ENCODE measurements at places on chromosomes 1 and 21.

GRCh38 chr1:3393024-3393986 lies 61.2 kb upstream of the ARHGEF16 start:
- DNase-seq = no peak

DNA sequence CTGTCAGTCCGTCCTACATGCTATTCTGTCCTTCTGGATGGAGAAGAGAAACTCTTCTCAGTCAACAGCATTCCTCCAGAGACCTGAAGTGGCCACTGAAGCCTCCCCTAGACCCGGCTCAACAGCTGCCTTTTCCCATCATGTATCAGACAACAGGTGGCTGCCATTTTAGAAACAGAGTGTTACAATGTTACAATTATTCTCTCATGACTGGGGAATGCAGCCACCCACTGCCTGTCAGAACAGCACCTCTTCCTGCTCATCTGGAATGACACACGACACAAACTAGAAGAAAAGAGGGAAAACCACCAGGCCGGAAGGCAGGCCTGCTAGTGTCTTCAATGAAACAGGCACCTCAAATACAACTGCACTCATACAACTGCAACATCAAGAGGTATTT lies 105.3 kb downstream of the PGBD5 start:
- DNase-seq = no peak

DNA sequence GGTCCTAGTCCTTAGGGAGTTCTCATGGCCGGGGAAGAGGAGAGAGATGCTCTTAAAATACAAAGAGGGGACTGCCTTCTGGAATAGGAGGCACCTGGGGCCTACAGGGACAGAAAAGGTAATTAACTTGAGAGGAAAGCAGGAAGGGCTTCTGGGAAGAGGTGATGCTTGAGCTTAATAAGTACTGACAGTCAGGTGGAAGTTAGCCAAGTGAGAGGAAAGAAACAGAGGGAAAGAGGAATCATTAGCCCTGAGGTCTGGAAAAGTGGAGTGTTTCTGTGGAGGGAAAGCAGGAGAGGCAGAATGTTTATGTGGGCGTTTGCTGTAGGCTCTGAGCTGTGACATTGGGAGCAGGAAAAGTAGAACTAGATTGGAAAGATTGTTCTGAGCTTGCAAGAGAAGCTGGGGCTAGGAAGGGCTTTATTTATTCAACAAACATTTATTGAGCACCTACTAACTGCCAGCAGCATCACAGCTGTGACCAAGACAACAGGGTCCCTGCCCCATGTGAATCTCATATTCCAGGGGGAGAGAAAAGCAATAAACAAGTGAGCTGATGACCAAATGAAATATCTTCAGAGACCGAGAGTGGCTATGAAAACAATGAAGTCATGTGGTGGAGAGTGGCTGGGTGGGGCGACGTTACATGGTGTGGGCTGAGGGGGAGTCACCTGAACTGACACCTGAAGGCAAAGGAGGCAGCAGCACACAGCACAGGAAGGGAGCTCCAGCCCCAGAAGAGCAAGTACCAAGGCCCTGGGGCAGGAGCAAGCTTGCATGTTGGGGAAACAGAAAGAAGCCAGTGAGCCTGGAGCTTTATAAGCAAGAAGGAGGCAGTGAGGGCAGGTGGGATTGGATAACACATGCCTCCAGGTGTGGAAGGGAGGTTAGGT lies 4.4 kb upstream of the FNDC5 start:
- DNase-seq = no peak

DNA sequence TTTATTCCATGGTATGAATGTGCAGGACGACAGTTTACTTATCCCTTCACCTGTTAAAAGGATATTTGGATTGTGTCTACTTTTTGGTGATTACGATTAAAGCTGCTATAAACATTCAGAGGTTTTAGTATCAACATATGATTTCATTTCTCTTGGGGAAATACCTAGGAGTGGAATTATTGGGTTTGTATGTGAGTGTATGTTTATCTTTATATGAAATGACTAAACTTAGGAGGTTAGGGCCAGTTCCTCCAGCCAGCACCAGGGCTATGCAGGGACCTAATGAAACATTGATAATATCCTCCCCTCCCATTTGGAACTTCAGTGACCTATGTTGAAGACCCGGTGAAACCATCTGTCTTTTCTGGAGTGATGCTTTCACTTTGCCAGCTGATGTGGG lies 13.8 kb downstream of the TMEM51 start:
- no peak for DNase-seq

DNA sequence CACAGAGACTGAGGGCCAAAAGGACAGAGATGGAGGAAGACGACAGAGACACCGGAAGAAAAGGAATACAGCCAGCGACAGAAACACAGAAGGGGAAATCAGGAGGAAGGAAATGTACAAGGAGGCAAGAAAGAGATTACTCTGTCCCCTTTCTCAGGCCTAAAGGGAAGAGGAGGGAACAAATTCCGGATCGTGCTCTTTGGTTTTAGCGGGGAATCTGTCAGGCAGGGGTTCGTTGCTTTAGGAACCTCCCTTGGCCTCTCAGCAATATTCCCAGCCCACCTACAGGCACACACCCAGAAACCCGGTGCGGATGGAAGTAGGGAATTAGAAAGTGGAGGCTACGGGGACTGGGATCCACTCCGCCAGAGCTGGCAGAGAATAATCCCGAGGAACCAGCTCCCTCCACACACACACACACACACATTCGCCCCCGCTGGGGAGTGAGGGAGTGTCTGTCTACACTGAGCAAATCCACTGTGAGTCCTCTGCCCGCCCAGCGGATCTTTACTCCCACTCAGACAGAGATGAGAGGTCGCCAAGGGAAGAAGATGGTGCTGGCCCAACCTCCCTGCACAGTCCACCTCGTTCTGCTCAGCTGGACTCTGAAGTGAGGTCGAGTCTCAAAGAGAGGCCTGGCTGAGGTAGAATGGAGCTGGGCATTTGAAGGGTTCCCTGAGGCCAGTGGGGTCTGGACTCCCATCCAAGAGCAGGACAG lies 5.7 kb downstream of the TAL1 start:
- DNase-seq = no peak

DNA sequence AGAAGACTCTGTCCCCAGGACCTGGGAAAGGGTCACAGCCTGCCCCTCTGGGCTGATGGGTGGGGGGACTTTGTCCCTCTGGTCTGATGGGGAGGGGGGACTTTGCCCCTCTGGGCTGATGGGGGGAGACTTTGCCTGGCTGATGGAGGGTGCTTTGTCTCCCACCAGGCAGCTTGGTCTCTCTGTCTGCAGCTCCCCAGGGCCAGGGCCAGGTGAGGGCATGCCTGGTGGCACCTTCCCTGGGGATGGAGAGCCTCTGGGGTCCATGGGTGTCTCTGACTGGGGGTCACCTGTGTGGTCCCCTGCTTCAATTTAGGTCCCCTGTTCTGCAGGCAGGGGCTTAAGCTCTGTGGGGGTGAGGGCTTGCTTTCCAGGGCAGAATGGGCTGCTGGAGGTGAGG lies 23.5 kb upstream of the TTC34 start:
- no peak for DNase-seq

DNA sequence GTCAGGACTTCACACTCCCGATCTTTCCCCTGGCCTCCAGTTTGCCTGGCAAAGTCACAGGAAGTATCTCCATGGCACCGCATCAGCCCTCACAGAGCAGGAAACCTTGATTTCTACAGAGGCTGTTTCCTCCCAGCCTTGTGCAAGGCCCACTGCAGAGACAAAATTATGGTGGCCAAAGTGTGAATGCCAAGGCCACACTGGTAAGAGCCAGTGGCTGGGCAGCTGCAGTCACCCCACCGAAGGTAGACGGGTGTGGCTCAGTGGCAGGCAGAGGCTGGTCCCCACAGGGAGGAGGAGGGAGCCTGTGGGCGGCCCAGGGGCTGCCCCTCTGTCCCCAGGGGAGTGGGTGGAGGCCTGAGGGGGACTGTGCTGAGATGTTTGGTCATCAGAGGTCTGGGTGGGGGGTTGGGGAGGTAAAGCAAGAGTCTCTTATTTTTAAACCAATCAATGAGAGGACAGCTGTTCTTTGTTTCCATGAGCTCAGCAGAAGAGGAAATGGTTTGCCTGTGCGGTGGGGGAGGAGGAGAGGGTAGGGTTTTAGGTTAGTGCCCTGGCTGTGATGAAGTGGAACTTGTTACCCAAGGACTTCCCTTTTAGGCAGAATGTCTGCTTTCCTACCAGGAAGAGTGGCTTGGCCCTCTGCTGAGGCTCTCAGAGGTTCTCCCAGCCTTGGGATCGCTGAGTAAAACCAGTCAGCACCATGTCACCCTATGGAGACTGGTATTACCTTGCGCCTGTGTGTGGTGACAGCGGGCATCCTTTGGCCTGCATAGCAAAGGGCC lies 18.0 kb upstream of the BTG2 start:
- DNase-seq = no peak

DNA sequence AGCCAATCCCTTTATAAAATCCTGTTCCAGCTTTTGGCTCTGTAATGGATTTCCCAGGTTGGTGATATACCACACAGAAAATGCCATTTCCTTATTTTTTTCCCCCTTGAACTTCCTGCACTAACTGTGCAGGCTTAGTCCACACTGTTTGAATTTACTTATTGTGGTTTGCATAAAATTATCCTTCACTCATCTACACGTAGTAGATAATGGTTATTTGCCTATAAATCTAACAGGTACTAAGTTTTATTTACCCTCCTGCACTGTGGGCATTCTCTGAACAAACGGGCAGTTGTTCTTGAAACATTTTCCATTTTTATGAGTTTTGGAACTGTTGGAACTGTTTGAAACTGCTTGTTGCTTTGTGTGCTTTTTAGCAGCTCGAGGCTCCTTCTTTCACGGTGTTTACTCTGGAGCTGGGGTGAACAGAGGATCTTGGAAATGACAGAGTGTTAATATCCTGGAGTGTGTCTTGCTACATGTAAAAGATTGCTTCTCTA lies 23.0 kb upstream of the KIFAP3 start:
- DNase-seq = no peak

GRCh38 chr1:113185463-113186104 lies 112.6 kb downstream of the LRIG2 start:
- no peak for DNase-seq

DNA sequence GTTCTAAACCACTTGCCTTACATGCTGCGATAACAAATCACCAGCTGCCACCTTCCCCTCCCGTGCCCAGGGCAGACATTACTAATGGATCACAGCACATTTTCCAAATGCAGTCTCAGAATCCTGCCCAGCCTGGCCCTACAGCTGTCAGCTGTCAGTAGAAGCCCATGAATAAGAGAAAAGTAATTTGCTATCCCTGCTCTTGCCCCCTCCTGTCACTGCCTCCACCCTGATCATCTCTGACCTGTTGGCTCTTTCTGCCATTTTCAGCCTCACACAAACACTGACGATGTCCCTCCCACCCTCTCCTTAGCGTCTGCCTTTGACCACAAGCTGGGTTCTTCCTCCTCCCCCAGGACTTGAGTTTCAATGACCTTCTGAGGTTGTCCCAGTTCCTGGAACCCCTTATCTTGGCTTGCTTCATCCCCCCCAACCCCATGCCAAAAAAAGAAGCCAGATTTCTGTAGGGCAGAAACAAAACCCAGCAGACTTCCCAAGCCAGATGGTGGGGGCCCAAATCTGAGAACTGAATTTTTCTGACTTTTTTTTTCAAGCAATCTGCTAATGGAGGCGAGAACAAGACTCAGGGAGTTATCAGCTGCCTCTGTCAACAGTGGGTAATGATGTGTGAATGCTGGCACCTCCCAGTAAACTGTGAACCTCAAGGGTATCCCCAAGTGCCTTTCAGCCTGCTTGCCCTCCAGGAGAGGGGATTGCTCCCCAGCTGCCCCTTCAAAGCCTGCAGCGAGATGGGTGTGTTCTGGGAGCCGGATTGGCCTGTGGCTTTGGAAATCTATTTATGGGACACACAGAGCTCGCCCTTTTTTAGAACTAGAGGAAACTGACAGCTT lies 216.5 kb upstream of the VAMP3 start:
- no peak for DNase-seq

DNA sequence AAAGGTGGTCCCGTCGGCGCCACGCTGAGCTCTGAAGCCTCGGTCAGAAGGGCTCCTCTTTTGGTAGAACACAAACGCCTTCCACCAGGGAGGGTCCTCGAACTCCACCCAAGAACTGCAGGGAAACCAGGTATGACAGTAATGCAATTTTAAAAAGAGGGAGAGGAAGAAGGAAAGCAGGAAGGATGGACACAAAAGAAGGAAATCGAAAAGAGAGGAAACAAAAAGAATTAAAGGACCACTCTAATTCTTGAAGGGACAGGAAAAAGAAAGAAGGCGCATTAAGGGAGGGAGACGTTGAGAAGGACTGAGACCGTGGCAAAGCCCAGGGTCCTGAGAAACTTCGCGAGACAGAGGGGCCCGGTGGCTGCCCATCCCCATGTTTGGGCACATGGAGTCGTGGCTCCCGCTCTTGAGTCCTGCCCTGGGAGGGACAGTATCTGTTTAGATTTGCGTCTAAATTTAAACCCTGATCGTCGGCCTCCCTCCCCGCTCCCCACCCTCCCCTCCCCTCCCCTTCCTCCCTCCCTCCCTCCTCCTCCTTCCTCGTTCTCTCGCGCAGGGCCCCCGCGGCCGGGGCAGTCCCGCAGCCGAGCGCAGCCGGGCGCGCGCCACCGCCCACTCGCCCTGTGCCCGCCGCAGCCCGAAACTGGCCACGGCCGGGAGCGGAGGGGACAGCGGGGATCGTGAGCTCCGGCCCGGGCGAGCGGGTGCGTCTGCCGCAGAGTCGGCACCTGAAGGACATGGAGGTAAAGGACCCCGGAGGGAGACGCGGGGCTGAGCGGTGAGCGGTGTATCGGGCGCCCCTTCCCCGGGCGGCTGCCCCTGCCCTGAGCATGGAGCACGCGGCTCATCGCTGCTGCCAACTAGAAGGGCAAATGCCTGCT lies at the start of gene RCSD1:
Gene RCSD1 (plus strand): TSS at position 552 of the 887 bp plus-strand sequence. CDS start 192 bp downstream, at position 744.
- DNase-seq = peak; percentile 63

- DNase-seq = no peak
These were observed 803.1 kb downstream of the USP25 start for GRCh38 chr21:16532840-16533239.

- no peak for DNase-seq
These were observed 68.2 kb upstream of the COL24A1 start for GRCh38 chr1:86224651-86225310.

DNA sequence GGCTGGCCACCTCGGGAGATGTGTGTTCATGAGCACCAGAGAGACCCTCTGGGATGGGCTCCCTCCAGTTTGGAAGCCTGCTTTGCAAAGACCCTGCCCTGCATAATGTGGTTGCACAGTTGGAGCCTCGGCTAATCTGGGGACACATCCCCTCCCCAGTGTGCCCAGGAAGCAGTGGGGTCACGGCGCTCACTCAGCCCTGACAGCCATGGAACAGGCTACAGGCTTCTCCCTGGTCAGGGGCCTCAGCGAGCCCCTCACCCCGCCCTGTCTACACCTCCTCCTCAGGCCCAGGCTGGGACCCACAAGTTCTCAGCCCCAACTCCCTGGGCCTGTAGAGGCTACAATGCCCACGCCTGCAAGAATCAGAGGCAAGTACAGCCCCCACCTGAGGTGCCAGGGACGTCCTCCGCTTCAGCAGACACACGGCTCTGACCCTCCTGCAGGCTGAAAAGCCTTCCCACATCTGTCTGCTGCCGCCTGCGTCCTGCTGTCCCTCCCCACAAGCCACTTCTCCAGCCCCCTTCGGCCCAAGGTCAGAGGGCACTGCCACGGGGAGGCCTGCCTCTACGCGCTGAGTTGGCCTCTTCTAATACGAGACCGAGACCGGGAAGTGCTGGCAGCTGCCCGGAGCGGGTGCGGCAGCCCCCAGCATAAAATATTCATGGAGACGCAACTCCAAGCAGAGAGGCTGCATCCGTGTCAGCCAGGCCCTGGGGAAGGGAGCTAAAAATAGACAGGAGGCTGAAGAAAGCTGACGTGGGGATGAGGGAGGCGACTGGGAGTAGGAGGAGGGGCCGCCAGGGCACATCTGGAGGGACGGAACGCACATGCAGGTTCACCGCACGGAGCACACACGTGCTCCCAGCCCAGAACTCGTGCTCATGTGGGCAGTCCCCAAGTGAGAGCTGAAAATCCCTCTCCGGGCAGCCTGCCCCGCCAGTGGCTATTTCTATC lies 15.2 kb upstream of the GPR153 start:
- no peak for DNase-seq

All from stimulated activated CD4-positive, alpha-beta T cell treated with anti-CD3 and anti-CD28 coated beads, Interleukin-15, amount 100 ng/mL, for 1 hour (primary cell).